Smooth muscle cell of the brain vasculature (primary cell): ENCODE measurements at places on chromosomes 6 and 20.

GRCh38 chr6:126773112-126773805, 345.2 kb upstream of the RSPO3 start:
- DNase-seq, result no peak

GRCh38 chr6:29708432-29709179, 14.6 kb upstream of the HLA-F start:
- no peak for DNase-seq

DNA sequence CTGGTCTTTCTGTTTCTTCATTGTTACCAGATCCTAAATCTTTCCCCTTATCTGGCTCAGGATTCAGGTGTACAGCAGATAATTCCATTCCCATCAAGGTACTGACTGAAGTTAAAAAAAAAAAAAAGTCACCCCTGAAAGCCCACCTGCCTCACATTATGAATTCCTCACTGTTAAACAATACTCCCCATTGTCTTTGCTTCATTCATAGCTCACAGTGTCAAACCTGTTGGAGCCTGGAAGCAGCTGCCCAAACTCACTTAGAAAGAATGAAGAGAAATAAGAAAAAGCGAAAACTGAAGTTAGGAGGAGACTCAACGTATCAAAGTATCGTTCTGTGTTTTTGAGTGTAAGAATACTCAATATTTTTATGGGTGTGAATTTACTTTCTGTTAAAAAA, 1.8 kb upstream of the DCBLD1 start:
- no peak for DNase-seq

- DNase-seq, result no peak
These were observed 3.2 kb downstream of the CD40 start for GRCh38 chr20:46121184-46121930.

GRCh38 chr6:33324125-33324524, 6.6 kb upstream of the ZBTB22 start:
- DNase-seq, result no peak

DNA sequence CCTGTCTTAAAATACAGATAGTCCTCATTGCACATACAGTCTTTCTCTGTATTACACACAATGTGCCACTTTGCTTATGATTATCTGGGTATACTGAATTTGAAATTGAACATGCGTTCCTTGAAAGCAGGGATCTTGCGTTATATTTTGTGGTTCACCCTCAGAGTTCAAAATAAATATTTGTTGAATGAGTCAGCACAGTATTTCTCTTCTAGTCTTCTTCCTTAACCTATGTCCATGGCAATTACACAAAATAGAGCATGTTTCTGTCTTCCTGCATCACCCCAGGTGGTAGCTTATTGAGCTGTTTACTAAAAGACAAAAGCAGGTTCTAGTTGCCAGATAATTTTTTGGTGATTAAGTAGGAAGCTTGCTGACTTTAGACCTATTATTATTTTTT, 272.9 kb upstream of the FERMT1 start:
- peak; percentile 29 for DNase-seq

DNA sequence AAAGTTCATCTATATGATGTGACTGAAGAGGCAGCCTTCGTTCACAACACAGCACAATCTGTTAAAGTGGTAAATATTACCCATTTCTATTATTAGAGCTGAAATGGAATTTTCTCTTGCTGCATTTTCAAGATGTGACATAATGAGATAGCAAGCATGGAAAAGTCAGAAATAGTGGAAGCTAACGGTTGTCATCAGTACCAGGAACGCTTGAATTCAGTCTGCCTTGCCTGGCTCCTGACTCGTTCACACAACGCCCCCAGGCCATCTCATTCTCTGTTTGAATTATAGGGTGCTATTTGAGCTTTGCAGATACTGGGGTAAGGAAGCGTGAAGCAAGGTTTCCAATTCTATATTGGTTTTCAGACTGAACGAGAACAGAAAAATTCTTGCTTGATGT, 116.5 kb upstream of the MAP3K7 start:
- DNase-seq, result no peak

- peak; percentile 49 for DNase-seq
These were observed 70.5 kb upstream of the ADTRP start for GRCh38 chr6:11848852-11849731.

DNA sequence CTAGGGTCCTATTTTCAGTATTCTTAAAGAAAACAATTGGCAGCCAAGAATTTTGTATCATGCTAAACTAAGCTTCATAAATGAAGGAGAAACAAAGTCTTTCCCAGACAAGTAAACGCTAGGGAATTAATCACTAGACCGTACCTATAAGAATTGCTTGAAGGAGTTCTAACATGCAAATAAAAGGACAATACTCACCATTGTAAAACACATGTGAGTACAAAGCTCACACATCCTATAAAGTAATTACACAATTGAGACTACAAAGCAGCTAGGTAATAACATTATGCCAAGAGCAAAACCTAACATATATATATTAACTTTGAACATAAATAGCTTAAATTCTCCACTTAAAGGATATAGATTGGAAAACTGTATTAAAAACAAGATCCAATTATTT, 147.4 kb downstream of the FAM83B start:
- no peak for DNase-seq
